ENCODE measurements at places on chromosomes 2 and 18. TPM values are rescaled to one million over a fixed set of nuclear protein-coding genes. Genes with fewer than 3 reads are reported as not detected.

- no peak for DNase-seq
Observed at GRCh38 chr2:55875434-55876135, 48.0 kb downstream of the EFEMP1 start.

GRCh38 chr2:55917117-55917516, 6.5 kb downstream of the EFEMP1 start:
- no peak for DNase-seq

DNA sequence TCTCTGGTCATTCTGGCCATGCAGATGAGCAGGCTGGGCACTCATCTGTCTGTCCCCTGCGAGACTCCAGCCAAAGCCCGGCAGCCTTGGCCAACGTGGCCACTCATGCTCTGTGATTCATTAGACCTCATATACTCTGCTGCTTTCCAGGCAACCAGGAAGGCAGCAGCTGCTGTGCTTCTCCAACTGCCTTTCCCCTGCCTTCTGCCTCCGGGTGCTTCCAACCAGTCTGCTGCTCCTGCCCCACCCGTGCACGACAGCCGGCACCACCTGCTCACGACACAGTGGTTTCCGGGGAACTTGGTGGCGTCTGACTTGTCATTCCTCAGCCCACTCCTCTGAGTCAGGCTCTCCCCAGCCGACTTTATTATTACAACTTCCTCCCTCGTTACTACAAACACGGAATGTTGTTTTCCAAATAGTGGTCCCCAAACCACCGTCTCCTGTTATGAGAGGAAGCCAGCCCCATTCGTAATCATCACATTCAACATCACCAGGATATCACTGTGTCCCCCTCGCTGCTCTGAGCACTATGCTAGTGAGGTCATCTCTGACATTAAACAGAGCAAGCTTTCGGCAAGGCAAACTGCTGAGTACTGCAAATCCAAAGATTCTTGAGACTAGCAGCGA, 392.4 kb downstream of the ALK start:
- DNase-seq, result peak; percentile 69

GRCh38 chr18:46756559-46757201, at the start of gene ST8SIA5:
ST8SIA5 (minus strand) TSS chr18:46757053; CDS start chr18:46756508, 545 bp downstream.
- DNase-seq, result no peak

GRCh38 chr2:229174794-229175496, 96.1 kb downstream of the PID1 start:
- no peak for DNase-seq

GRCh38 chr2:22282220-22282619, 1102.8 kb upstream of the KLHL29 start:
- no peak for DNase-seq

DNA sequence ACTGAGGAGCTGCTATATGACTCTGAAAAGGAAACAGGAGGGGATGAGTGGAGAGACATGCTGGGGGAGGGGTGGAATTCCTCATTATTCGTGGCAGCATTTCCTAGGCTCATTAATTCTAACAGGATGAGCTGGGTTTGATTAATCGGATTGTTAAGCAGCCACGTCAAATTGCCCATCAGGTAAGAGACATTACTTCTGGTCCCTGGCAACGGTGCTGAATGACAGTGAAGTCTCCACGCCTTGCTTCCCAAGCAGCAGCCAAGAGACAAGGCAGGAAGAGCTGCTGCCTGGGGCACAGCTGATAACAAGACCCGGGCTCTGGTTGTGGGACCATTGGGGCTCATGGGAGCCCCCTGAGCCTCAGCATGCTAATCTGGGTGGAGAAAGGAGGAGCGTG, 86.6 kb downstream of the MARCHF4 start:
- DNase-seq, result no peak

GRCh38 chr2:205511221-205511620, 171.1 kb upstream of the NRP2 start:
- DNase-seq, result no peak

DNA sequence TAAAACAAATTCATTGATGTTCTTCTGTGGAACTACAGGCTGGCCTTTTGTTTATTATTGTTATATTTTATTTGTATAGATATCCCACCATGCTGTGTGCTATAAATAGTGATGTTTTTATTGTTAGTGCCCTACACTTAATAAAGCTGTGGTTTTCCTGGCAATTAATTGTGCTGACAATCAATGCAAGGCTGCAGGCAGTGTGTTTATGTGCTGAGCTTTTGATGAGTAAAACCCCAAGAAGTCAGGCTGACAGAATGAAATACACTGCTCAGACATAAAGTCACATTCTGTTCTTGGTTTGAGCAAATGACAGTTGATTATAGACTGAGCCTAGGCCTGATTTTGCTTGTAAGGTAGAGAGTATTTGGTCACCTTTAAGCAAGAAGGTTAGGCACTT, 362.7 kb downstream of the CPS1 start:
- DNase-seq, result no peak

GRCh38 chr2:160687629-160688028, 194.0 kb upstream of the RBMS1 start:
- DNase-seq, result no peak

DNA sequence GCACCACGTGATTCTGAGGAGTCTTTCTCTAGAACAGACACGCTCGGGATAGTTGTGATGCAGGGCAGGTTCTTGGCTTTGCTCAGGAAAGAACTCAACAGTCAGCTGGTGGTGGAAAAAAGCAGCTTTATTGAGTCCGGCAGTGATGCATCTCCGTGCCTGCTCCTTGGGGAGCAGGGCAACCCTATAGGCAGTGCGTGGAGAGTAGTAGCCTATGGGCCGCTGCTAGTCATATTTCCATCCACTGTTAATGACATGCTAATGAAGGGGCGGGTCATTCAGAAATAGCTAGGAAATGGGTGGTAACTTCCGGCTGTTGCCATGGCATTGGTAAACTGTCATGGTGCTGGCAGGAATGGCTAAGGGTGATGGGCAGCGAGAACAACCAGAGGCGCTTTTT, 11.6 kb upstream of the ACKR3 start:
- DNase-seq, result no peak

DNA sequence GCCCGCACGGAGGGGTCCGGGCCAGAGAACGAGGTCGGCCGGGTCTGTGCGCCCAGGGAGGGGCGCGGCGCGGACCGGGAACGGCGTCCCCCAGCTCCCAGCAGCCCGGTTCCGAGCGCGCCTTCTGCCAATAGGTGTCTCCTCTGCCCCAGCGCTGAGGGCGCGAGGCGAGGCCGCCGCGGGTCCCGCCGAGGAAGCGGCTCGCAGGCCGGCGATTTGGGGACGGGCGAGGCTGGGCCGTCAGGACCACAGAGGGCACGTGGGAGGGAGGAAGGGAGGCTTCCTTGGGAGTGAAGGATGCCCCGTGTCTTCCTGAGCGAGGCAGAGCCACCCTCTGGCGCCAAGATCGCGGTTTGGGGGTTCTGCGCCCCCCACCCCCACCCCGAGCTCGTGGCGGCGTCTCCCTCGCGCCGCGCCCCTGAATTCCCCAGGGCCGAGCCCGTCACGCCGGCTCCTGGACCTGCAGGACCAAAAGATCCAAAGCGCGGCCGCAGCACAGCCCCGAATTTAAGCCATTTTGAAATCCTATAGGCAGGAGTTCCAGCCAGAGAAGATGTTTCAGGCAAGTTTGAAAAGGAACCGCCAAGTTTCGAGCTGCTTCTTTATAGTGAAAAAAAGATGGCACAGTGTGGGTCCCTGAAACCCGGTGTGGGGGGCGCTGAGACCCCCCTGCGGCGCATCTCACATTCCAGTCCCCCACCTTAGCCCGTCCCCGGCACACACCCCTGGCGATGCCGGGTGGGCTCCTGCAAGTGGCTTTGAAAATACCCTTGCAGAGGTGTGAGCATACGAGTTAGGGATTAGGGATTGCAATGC, 909 bp downstream of the NFATC1 start:
- DNase-seq, result peak; percentile 76

GRCh38 chr2:58701688-58702301, 460.7 kb upstream of the FANCL start:
- DNase-seq, result no peak

DNA sequence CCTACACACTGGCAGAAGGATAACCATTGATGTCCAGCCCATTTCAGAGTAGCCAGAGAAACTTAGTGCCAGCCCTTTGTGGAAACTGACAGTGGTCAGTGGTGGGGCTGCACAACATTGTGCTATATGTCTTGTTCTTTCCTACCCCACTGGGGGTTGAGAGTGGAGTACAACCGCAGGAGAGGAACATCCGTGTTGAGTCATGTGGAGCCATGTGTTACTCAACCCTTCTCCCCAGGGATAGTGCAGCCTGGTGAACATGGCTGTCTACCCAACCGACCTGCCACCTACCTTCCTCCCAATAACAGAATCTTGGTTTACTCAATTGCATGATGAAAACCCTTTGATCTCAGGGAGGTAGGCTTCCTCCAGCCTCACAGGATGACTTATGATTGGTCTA, 65.3 kb upstream of the MAPK4 start:
- no peak for DNase-seq

DNA sequence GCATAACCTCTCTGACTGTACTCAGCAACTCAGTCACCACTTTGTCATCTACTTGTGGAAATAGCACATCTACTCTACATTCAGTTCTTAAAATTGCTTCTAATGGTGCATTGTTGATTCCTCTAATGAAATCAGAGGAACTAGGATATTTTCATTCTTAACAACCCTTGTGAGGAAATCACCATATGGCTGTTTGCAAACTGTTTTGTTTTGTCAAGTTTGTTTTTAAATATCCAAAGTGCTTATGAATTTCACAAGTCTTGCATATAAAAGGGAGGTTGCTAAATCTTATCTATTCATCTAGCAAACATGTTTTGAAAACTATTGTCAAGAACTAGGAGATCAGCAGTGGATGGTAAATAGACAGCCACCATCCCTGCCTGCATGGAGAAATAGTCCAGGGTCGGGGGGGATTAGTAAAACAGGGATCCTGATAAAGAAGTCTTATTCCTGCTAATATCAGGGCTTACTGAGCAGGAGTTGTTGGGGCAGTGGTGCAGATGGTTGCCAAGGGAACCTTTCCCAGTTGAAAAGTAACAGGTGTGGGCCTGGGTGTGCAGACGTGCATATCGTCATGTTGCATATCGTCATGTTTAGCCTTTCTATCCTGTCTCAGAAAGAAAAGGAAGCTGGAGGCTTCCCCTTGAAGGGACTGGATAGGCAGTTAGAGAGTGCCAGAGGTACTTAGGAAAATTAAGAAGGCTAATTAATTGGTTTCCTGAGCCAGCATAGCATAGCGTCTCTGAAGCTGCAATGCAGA, 7.5 kb upstream of the MYO3B start:
- no peak for DNase-seq

- no peak for DNase-seq
Observed at GRCh38 chr2:55763721-55764120, 70.1 kb upstream of the PNPT1 start.

- DNase-seq, result no peak
Observed at GRCh38 chr18:36634573-36635216, 194.1 kb downstream of the TPGS2 start.

NETO1 gene
- total RNA-seq, result not detected

OSBPL6 gene
- total RNA-seq, result 2.6 TPM

PIEZO2 gene
- total RNA-seq, result 20.4 TPM

FOXI3 gene
- not detected for total RNA-seq

CNTNAP5 gene
- total RNA-seq, result not detected
